ENCODE measurements at places on chromosomes 5 and 9.

DNA sequence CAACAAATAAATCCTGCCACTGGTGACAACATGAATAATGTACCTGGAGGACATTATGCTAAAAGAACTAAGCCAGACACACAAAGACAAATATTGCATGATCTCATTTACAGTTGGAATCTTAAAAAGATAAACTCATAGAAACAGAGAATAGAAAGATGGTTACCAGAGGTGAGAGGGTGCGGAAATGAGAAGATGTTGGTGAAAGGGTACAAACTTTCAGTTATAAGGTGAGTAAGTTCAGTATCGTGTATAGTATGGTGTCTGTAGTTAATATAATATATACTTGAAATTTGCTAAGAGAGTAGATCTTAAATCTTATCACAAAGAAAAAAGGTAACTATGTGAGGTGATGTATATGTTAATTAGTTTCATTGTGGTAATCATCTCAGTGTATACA, 63.3 kb downstream of the PRRC1 start:
- DNase-seq = no peak

- DNase-seq = no peak
Measured at GRCh38 chr9:137478962-137479861, 20.1 kb upstream of the NSMF start.

- no peak for DNase-seq
Measured at GRCh38 chr5:149617760-149618306, 36.5 kb downstream of the ARHGEF37 start.

- no peak for DNase-seq
Measured at GRCh38 chr5:109168151-109168550, 241.6 kb downstream of the PJA2 start.

- peak; percentile 57 for DNase-seq
Measured at GRCh38 chr9:117782931-117783788, 79.0 kb downstream of the TLR4 start.

DNA sequence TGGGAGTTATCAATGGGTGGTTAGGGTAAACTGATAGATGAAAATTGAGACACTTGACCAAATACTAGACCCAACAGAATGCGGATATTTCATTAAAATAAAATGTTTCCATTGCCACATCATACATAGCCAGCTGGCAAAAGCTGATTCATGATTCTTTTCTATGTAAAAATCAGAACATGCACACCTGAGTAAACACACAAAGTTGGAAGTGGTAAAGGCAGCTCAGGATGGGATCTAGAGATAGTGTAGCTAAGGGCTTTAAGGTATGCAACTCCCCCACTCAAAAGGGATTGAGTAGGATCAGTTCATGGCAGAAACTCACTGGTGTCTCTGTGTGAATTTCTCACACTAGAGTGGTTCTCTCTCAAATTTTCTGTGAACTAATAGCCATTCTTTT, 541.1 kb upstream of the GRAMD2B start:
- DNase-seq = no peak

GRCh38 chr5:82673057-82673809, 395.1 kb upstream of the RPS23 start:
- DNase-seq = no peak

GRCh38 chr5:38878391-38879077, 32.7 kb downstream of the OSMR start:
- no peak for DNase-seq

DNA sequence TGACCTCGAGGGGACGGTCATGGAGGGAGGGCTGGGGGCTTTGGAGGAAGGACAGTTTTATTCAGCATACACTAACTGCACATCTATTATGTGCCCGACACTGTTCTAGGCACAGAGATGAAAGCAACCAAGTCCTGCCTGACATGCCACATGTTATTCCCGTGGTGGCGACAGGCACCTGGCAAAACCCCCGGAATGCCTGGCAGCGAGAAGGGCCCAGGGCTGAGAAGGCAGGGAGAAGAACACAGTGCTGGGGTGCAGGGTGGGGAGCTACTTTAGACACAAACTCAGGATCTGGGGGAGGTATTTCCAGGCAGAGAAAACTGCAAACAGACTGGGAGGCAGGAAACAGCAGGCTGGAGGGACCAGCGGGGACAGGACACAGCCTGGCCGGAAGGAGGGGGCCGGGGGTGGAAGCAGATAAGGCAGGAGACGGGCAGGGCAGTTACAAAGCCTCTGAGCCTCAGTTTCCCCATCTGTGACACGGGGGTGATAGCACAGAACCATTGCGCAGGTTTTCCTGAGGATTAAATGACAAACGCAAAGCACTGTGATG, 77.7 kb downstream of the STK10 start:
- no peak for DNase-seq

DNA sequence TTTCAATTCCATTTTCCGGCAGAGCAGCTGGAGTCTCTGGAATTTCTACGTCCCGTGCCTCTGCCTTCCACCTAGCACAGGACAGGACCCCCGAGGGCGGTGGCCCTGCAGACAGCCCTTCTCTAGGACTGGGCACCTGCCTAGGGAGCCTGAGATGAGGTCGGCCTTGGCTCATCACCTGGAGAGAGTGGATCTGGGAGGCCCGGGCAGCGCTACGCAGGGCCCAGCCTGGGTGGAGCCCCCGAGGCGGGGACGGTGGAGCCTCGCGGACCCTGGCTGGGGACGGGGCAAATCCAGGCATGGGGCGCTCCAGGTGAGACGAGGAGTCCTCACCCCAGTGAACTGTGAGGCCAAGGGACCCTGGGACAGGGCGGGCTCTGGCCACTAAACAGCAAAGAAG, 114.5 kb downstream of the MTRR start:
- DNase-seq = no peak

GRCh38 chr9:110579034-110579861, at the start of gene SVEP1:
SVEP1 (minus strand) TSS chr9:110579741; CDS start chr9:110579543, 198 bp downstream.
- DNase-seq = no peak

- DNase-seq = no peak
Measured at GRCh38 chr5:100846772-100847171, 56.3 kb downstream of the ST8SIA4 start.

DNA sequence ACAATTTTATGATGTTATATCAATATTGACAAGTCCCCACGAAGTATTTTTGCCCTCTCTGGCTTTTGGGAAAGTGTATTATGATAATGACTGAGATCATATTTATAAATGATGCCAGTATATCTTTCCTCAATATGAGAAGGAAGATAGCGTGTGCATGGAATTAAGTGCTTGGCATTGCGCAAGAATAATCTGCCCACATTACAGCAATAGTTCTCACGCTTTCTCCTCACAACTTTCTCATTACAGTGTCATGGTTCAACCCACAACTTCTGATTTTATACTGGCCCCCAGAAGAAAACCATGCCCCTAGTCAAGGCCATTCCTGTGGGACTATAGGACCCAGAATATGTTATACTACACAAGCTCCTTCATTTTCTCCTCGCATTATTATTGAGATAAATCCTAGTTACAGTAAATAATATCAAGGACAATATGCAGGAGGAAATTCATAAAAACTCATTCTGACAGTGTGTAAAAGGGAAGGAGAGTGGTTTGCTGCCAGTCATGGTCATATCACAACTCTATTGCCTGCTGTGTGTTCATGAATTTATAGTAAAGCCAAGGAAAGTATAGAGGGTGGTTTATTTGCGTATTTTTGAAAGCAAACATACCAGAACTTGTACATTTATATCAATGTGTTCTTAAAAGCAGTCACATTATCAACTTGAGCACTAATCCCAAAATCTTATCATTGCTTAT, 114.1 kb downstream of the PIK3R1 start:
- DNase-seq = no peak

- no peak for DNase-seq
Measured at GRCh38 chr5:114636271-114636670, 274.4 kb downstream of the KCNN2 start.

GRCh38 chr9:89746385-89747116, 141.7 kb downstream of the GADD45G start:
- DNase-seq = no peak

Data from stimulated activated naive CD4-positive, alpha-beta T cell (primary cell).